ENCODE measurements at places on chromosomes 2 and 18.

DNA sequence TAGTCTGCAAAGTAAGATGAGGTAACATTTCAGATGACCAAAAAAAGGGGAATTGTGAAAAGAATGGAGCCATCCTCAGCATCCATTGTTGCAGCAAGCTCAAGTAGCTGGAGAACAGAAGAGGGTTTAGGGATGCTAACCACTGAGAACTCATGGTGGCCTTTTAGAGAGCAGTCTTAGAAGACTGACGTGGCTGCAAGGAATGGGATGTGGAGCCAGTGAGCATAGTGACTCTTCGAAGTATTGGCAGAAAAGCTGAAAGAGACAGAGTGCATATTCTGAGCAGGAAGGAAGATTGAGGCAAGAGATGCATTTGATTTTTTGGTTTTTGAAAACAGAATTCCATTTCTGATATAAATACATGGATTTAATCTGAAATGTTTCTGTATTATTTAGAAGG, 151.2 kb downstream of the UBE2E3 start:
- no peak for DNase-seq

DNA sequence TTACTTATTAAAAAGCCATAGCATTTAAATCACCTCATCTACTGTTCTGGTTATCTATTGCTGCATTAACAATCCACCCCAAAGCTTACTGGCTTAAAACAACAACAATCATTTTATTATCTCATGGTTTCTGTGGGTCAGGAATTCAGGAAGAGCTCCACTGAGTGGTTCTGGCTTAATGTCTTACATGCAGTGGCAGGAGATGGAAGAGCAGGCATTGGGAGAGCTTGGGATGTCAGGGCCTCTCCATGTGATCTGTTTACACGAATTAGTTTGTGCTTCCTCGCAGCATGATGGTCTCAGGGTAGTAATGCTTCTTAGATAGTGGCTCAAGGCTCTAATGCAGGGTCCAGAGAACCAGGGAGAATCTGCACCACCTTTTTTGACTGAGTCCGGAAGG, 14.4 kb upstream of the REL start:
- no peak for DNase-seq

DNA sequence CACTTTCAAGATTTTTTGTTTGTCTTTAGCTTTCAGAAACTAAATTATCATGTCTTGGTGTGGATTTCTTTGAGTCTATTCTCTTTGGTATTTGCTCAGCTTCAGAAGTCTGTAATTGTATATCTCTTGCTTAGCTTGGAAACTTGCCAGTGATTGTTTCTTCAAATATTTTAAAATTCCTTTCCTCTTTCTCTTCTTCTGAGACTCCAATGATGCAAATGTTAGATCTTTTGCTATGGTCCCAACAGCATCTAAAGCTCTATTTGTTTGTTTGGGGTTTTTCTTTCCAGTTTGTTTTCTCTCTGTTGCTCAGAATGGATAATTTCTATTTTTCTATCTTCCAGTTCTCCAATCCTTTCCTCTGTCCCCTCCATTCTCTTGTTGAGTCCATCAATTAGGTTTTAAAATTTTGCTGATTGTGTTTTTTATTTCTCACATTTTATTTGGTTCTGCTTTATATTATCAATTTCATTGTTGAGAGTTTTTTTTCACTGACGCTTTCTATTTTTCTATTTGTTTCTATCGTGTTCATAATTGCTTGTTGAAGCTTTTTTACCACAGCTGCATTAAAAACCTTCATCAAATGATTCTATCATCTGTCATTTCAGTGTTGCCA, 81.5 kb upstream of the DAPL1 start:
- DNase-seq, result no peak

GRCh38 chr18:58125183-58125582, 81.2 kb downstream of the NEDD4L start:
- no peak for DNase-seq

- DNase-seq, result no peak
Measured at GRCh38 chr2:238331916-238332315, 11.6 kb downstream of the TRAF3IP1 start.

DNA sequence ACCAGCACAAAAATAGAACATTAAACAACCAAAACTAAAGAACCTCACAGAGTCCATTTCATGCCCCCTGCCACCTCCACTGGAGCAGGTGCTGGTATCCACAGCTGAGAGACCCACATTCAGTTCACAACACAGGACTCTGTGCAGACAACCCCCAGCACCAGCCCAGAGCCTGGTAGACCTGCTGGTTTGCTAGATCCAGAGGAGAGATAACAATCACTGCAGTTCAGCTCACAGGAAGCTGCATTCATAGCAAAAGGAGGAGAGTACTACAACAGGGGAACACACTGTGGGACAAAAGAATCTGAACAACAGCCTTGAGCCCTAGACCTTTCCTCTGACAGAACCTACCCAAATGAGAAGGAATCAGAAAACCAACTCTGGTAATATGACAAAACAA, 326.7 kb downstream of the METTL4 start:
- DNase-seq, result no peak

DNA sequence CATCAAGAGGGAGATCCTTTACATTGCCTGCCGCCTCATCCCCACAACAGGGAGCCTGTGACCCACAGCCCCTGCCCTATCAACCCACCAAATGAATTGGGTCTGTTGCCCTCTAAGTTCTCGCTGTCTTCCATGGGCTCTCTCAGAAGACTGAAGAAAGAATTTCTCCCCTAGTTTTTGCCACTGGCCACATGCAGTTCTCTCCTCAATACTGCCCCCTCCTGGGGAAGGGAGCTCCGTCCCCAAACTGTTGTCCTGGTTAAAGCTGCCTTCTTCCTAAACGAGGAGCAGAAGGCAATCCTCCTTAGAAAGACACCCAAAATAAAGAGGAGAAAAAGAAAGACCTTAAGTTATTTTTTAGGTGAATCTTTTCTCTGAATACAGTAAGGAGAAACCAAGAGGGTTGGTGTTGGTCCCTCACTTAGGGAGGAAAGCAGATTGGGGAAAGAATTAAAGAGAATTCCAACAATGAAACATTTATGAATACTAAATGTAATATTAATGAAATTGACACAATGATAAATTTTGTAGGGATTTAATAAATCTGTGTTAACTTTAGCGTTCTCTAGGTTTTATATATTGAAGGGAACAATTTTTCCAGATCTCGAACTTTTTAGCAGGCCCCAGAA, 31.1 kb upstream of the SATB2 start:
- no peak for DNase-seq

GRCh38 chr18:22544626-22545025, 126.9 kb upstream of the CTAGE1 start:
- DNase-seq, result no peak

GRCh38 chr2:136051001-136051724, 65.7 kb upstream of the DARS1 start:
- no peak for DNase-seq

DNA sequence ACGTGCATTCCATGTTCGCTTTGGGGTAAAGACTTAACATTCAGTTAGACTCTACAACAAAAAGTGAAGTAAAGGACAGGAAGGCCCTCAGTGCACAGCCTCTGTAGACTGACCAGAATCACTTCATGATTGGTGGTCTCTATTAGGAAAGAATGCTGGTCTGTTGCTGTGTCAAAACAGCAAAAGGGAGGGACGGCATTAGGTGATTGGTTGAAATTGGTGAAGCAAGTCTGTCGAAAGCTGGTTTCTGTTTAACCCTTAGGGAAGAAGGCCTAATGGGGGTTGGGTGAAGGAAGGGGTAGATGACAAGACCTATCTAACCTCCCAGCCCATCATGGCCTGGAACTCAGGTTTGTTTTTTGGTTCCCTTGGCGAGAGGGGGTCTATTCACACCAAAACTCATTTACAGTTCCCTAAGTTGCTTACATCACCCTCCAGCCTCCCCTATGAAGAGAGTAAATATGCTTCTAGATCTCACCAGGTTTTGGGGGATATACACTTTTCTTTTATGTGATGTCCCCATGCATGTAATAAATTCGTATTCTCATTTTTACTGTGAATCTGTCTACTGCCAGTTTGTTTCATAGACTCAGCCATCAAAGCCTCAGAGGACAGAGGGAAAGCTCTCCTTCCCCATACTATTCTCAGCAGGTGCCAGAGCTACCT, 65.6 kb downstream of the TMEM17 start:
- no peak for DNase-seq

GRCh38 chr2:190425883-190426658, 17.9 kb downstream of the MFSD6 start:
- no peak for DNase-seq

GRCh38 chr2:118699447-118700175, 147.8 kb downstream of the EN1 start:
- no peak for DNase-seq
